ENCODE measurements at places on chromosomes 12 and 14.

DNA sequence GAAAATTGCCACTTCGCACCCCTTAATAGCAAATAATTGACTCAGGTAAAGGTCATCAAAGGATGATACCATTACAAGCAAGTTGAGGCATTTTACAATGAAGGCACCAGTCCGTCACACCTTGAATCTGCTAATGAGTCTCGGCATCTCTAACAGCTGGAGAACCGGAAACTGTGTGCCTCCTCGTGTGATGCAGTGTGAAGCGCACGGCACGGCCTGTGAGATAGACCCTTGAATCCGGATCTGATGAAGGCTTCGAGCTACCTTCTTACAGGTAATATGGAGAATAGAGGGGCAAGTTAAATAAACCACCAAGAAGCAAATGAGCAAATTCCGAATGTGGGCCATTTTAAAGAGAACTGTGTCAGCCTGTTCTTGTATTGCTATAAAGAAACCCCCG, 19.8 kb upstream of the TUBA1A start:
- DNase-seq: no peak

DNA sequence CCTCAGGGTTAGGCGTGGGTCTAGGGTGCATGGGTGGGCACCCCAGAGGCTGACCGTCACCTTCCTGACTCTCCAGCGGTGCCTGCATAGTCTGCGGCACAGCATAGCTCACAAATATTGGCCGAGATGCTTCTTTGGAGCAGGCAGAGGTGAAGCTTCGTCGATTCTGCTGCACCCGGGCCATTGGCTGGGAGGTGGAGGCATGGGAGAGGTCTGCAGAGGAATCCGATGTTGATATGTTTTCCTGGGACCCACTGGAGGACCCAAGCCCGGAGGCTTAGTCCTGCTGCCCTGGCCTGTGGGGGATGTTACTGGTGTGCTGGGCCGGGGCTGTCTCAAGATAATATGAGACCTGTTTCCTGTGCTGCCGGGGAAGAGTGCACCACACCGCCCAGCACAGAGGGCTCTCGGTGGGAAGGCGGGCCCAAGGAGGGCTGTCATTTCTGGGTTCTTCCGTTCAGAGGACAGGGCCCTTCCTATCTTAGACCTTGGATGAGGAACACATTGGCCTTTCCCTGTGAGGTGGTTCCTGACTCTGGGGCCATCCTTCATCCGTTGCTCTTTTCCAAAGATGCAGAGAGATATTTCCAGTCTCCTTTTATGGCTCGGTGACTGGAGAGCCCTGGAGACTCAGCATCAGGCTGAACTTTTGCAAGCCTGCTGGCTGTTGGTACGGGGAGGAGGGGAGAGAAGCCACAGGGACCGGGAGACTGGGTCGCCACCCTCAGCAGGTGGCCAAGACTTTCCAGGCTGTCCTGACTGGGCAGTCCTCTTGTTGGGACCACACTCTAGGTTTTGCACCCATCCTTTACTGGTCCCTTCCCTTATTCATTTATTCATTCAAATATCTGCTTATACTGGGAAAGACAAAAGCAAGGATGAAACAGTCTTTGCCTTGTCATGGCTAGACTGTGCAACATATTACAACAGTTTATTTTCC, 143.5 kb downstream of the TSPAN9 start:
- DNase-seq: no peak

DNA sequence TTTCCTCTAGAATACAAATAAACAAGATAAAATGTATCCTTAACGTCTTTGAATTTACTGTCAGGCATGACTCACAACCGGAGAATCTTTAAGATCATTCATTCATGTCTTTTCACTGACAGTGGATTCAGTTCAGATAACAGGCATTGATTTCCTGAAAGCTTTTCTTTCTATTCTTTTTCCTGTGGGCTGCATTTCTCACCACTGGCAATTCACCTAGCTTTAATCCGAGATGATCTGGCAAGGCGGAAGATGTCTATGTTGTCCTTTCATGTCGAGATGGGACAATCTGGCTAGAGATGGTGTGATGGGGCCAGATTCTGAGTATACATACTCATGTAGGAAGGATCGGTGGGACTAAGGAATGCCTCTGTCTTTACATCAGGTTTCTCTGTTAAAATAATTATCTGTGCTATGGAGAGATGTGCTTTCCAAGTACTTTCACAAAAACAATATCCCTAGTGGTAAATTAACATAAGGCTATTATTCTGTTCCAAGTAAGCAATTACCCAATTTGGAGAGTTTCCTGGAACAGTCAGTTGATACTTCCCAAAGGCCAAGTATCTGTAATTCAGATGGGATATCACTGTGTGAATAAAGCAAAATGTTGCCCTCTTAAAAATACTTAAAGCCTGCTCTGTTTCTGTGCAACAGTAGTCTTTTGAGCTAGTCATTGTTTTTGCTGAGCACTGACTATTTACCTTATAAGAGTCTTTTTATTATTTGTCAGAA, 17.8 kb downstream of the ACSS3 start:
- DNase-seq: no peak

GRCh38 chr12:130405332-130405731, 67.6 kb downstream of the PIWIL1 start:
- DNase-seq: no peak

DNA sequence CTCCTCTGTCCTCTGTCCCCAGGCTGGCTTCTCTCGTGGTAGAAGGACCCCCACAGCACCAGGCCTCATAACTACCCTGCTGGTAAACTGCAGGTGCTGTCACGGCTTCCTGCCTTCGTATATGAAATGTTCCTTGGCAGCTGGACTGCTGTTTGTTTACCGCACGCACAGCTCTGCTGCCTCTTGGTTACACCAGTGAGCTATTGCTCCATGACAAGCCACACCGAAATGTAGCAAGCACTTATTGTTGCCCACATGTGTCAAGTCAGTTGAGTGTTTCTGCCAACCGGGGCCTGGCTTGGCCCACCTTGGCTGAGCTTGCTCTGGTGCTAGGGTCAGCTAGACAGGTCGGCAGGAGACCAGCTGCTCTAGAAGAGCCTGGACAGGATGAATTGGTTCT, 21.7 kb upstream of the TCL1B start:
- no peak for DNase-seq

GRCh38 chr12:70305794-70306193, 60.3 kb upstream of the KCNMB4 start:
- DNase-seq: no peak

DNA sequence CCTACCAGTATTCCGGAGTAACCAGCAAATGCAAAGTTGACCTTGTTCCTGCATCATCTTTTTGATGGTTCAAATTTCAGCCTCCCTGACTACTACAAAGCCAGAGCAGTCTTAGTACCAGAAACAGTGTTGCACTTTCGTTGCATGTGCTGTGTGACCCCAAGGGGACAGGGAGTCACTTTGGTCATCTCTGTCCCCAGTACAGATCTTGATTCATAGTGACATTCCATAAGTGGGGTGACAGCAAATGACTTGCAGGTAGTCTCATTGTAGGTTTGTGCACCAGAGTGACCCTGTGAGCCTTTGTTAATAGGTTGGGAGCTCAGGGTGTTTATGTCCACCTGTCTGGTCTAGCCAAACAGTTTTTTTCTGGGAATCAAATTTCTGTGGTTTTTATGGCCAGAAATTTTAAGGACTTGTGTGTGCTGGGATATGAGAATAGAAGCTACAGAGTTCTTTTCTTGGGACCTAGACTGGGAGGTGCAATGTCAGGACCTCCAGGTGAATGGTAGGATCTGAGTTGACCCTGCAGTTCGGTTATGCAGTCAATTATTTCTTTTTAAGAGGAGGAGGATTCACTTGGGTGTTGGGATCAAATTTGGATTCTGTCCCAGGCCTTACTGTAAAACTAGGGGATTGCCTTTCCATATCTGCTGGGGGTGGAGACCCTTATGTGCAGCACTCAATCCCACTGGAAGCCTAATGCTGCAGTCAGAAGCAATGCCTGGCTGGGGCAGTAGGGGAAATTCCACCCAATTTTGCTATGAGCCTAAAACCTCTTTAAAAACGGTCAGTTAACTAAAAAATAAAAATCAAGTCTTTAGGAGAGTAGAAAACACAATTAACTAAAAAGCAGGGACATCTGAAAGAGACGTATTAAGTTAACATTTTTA, 10.1 kb downstream of the EIF5 start:
- no peak for DNase-seq

DNA sequence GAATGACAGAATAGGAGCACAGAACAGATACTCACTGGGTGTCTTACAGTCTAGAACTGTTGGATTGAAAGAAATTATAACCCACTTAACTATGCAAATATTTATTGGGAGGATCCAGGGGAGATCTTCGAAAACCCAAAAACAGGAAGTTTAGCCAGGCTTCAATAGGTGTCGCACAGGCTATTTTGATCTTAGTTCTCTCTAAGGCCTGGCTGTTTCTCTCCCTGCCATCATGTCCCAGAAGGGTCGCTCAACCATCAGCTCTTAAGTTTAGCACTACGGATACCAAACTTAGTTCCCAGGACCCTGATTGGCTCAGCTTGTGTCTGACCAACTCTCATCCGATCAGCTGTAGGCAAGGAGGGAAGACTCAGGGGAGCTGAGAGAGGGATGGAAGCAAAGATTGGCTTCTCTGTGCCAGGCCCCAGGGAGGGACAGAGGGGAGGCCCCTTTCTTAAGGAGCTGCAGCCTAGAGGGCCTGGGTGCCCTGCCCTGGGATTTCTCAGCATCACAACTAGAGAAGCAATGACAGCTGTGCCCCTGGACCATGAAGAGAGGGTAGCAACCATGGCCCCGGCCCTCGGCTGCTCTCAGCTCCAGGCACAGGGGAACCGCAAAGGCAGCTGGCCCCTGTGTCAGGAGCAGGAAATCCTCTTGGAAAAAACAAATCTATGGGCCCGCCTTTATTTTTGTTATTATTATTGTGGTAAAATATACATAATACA, 13.5 kb downstream of the PHETA1 start:
- DNase-seq: no peak

DNA sequence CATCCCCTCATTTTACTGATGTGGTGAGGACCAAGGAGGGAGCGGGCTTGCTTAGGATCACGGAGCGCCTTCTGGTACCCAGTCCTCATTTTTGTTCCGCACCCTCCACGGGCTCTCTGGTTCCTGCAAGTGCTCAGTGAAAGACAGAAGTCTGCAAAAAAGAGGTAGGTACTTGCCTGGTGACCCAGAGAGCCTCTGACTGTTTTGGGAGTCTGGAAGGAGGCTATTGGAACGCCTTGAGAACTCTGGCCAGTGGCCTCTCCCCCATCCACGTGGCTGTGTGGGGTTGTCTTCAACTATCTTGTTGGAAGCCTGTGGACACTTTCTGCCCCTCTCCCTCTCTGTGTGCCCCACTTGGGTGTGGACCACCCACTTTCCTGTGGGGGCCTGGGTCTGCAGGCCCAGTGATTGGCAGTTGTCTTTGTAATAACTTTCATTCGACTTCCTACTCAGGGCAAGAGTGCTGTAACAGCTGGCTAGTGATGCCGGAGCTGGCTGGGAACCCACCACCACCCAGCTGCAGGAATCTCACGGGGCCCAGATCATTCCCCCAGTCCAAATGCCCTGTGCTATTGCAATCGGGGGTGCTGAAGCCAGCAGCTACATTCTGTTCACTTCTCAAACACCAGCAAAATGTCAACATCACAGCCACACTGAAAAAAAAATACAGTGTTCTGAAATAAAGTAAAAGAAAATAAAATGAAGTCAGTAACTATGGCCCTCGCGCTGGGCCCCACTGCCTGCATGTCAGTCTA, 122.8 kb downstream of the PRMT8 start:
- DNase-seq: no peak

DNA sequence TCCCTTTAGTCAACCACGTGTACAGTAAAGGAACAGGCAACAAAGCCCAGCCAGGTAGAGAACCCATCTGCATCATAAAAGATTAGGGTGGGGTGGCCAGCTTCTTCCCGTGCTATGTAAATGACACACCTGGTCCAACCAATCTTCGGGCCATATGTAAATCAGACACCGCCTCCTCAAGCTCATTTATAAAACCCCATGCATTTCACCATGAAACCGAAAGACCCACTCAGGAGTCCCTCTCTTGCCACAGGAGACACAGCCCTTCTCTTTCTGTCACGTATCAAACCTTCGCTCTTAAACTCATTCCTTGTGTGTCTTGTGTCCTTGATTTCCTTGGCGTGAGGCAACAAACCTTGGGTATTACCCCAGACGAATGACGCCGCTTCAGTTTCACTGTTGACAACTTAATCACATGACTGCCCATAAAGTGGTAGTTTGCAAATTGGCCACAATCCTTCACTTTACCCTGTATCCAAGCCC, 59.8 kb upstream of the TBPL2 start:
- DNase-seq: no peak

DNA sequence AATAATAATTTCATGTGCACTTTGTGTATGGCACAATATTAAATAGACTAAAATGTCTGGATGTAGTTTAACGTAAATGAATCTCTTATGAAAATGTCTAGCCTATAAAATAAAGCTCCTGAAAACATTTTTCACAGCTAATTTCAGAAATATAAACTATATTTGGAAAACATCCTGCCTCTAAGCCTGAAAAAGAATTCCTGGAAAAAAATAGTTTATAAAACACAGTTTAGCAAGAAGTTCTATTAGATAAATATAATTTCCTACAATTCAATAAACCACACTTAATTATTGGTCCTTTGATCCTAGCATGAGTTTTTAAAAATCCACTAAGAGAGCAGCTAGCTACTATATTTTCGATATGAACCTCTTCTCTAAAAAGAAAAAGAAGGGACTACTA, 159.9 kb downstream of the ADAMTS20 start:
- no peak for DNase-seq

DNA sequence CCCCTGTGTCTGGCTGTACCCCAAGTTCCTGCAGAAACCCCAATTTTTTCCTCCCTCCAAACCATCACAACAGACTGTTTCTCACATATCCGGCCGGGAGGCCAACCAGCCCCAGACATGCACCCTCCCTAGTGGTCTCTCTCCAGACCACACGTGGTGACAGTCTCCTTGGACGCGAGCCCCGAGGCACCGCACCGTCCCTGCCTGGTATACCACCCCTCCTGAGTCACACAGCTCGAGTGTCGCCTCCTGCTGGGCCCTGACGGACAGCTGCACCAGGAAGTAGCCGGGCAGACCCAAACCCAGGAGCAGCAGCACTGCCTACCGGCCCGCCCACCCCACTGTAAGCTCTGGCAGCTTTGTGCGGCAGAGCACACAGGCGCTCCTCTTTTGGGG, 97.4 kb downstream of the RFLNA start:
- DNase-seq: no peak

- DNase-seq: no peak
Measured at GRCh38 chr12:15527201-15528080, 205.1 kb downstream of the PTPRO start.

GRCh38 chr12:65192963-65193516, 23.7 kb downstream of the LEMD3 start:
- DNase-seq: no peak

- no peak for DNase-seq
Measured at GRCh38 chr14:89956661-89957009, 908 bp downstream of the TDP1 start.

DNA sequence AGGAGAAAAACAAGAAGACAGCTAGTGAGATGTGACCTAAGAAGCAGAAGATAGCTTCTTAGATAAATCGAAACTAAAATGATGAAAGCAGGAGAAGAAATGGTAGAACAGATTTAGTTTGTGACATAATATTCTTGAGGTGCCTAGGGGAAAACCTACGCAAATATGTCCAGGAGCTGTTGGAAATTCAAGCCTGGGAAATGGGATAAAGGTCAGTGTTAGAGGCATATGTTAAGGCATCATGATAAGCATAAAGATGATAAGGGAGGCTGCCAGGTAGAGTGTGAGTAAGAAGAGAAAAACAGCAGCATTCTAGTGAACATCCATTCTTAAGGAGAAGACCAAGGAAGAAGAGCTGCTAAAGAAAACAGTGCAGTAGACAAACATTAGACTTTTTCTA, 109.6 kb upstream of the LGR5 start:
- no peak for DNase-seq

GRCh38 chr12:26275313-26276131, 80.1 kb downstream of the SSPN start:
- no peak for DNase-seq

Measured in T-helper 17 cell (primary cell).